Midbrain (tissue), 1 donor: ENCODE measurements at places on chromosomes 16 and 17.

- no peak for DNase-seq
Measured at GRCh38 chr17:72373910-72374741, 253.3 kb downstream of the SOX9 start.

DNA sequence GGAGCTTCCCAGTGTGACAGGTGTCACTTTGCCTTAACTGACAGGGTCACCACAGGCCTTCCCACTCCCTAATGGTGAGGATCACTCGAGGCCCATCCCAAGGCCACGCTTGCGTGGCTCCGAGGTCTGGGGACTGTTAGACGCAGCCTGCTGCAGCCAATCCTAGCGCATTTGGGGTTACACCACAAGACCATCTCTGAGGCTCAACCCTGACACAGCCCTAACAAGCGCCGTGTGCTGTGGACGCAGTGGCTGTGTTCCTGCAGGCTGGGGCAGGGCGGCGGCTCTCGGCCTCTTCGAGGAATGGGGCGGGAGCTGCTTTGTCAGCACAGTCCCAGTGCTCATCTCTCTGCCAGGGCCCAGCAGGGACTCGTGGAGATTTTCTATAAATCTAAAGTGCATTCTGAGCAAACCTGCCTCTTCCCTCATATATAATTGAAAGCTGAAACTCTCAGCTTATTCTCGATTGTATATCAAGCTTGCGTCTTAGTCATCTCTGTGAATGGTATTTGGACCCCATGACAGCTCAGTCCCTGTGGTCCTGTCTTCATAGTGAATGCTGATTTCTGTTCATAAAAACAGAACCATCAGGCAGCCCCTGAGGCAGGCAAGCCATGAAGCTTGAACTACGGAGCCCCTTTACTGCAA lies 65.8 kb upstream of the CHMP6 start:
- DNase-seq = no peak

GRCh38 chr17:2250140-2251095 lies 53.2 kb downstream of the SMG6 start:
- no peak for DNase-seq

DNA sequence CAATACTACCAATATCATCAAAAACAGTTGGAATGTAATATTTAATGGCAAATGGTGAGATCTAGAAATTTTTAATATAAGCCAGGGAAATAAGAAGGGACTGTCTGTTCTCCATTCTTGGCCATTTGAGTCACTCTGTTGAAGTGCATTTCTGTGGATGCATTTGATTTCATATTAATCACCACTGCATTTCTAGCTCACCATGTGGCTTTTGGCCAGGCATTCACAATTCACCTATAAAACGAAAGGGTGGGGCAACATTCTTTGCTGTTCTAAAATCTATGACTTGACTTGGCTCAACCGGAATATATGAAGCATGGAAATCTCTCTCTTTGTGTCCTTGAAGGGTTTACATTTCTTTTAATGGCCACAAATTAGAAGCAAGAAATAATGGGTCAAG lies 483.0 kb downstream of the SLC39A11 start:
- DNase-seq = no peak

DNA sequence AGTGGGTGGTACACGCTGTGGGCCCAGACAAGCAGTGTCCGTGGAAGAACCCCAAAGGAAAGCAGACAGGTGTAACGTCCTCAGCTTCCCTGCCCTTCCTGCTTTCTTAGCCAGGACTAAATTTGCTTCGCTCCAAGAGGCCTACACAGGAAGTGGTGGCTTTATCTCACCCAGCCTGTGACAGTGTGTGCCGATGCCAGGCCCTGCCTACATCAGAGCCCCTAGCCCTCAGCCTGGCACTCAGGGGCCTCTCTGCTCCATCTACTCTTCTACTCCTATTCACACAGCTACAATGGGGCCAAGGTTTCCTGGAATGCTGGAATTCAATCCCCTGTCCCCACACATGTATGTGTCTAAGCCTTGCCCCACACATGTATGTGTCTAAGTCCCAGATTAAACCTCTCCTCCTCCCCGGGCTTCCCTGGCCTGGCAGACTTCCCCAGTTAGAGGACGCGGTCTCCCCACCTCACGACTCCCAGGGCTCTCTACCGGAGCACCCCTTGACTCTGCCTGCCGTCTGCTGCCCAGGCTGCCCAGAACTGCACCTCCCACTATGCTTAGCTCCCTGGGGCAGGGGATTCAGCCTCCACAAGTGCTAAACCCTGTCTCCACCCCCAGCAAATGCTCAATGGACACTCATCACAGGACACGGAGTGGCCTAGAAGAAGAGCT lies 8.2 kb downstream of the PGAP3 start:
- DNase-seq = no peak

- DNase-seq = no peak
Measured at GRCh38 chr17:1423456-1424135, 23.6 kb upstream of the YWHAE start.

DNA sequence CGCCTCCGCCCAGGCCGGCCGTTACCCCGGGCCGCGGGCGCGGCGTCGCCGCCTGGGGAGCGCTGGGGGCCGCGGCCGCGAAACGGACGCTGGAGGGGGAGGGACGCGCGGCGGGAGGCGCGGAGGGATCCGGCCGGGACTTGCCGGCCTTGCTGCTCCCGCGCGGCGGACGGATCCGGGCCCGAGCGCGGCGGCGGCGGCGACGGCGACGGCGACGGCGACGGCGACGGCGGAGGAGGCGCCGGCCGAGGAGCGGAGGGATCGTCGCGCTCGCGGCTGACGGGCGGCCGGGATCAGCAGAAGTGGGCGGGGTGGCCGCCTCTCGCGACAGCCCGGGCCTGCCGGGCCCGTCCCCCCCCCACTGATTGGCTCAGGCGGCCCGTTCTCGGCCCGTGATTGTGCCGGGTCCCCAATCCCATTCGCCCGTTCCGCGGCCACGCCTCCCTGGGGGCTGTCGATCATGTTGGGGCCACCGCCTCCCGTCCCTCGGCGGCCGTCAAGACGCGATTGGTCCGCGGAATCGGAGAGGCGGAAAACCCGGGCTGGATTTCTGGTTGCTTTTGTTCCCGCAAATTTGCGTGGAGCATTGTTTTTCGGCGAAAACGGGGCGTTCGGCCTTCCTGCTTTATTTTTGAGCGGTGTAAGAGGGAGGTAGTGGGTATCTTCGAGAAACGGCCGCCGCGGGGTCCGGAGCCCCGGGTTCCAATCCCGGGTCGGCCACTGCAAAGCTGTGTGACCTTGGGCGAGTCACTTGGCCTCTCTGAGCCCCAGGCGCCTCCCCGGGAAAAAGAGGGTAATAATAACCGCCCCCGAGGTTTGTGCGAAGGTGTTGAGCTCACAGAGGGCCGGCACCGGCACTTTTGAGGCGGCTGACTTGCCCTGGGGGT lies at the start of gene ZCCHC14:
ZCCHC14 (minus strand) TSS at position 304 of the 887 bp plus-strand sequence. CDS start 786 bp downstream, outside the sequence.
- peak; percentile 99 for DNase-seq

- no peak for DNase-seq
Measured at GRCh38 chr16:48206594-48207242, 37.4 kb upstream of the LONP2 start.

DNA sequence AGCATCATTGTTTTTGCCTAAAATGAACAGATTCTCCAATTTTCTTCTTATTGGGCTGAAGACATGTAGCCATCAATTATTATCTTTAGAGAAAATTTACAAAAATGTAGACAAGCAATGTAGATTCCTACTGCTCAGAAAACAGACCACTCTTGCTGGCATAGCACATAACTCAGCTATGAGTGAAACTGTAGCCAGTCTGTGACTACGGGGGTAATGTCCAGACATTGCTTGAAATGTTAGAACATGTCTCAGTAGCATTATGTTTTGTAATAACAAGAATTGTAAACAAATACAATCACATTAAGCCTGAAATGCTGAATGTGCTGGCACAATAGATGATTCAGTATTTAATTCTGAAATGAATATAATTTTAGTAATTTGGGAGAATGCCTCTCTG lies 265.7 kb upstream of the KCNJ16 start:
- no peak for DNase-seq

DNA sequence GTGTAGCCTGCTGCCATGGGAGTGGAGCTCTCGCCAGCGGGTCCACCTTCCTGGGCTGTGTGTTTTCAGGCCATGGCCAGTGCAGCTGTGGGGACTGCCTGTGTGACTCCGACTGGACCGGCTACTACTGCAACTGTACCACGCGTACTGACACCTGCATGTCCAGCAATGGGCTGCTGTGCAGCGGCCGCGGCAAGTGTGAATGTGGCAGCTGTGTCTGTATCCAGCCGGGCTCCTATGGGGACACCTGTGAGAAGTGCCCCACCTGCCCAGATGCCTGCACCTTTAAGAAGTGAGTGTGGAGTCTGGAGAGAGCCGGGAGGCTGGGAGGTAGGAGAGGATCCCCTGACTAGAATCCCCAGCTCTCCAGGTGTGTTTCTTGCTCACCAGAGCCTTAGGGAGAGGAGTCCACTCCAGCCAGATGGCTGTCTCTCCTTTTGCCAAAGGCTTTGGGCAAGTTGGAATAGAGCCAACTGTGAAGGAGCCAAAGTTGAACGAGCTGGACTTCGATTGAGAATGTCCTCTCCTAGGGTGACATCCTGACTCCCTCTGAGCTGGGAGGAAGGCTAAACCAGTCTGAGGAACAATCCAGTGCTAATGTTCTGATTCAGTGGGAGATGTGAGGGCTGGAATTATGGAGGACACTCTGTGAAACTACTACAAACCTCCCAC lies 24.4 kb upstream of the EFCAB13 start:
- DNase-seq = no peak

GRCh38 chr17:34414339-34414738 lies 51.3 kb upstream of the CCL1 start:
- no peak for DNase-seq

- DNase-seq = no peak
Measured at GRCh38 chr17:82967268-82968032, 112.0 kb upstream of the METRNL start.

- no peak for DNase-seq
Measured at GRCh38 chr16:87956365-87957231, 5.4 kb downstream of the BANP start.

DNA sequence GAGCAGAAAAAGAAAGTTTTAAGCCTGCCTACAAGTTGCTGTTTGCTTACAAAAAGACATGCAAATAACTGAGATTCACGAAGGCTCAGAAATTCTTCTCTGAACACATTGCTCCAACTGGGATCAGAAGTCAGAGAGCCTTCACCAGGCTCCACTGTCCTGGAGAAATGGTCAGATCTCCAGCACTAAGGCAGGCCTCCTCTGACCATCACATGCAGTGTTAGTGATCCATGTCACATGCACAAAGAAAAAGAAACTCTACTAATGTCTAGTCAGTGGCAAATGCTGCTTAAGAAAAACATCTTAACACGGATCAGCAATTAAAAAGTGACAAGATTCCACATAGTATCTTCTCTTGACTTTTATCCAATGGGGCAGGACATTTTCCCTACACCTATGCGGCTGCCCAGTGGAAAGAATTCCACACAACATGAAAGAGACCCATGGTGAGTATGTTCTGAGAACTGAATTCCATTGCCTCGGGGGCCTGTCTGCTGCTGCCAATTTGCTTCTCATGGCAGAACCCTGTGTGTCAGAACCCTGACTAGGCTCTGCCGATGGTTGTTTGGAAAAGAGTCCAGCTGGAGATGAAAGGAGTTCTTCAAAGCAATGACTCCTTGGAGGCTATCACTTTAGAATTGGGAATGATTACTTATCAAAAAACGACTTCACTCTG lies 96.6 kb downstream of the HIC1 start:
- DNase-seq = no peak

DNA sequence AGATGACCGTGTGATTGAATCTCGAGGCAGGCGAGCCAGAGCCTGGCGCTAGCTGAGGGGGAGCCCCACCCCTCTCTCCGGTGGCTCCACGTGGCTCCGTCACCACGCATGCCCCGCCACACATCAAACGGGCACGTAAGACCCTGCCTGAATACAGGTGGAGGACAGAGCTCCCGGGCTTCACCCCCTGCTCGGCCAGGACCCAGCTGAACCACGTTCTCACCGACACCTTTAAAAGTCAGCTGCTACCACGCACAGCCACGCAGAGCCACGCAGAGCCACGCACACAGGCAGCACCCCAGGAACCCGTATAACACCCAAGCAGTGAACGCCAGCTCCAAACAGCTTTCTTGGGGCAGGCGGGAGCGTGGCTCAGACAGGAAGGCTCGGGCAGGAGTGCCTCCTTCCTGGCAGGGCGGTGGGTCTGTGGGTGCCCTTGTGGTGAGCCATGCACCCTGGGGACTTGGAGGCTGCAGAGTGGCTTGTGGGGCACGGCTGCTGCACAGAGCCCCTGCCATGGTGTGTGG lies 4.4 kb downstream of the TMEM204 start:
- DNase-seq = no peak

- DNase-seq = no peak
Measured at GRCh38 chr16:12145918-12146317, 169.4 kb downstream of the SNX29 start.

- DNase-seq = peak; percentile 1
Measured at GRCh38 chr16:72739577-72739976, 308.4 kb downstream of the ZFHX3 start.

GRCh38 chr17:41992576-41992975 lies 24.7 kb downstream of the DNAJC7 start:
- DNase-seq = peak; percentile 84

DNA sequence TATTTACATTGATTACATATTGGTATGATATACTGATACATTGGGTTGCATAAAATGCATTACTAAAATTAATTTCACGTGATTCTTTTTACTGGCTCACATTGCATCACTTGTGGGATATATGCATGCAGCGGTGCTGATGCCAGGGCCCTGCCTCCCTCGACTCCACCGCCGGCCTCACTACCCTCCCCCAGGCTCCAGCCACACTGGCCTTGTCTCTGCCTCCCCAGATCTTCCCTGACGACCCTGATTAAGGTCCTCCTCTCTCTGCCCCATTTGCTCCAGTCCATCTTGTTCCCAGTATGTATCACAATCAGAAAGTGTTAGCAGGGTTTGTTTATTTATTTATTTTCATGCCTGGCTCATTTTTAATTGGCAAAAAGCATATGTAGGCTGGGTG lies 306.8 kb downstream of the FOXL1 start:
- no peak for DNase-seq

DNA sequence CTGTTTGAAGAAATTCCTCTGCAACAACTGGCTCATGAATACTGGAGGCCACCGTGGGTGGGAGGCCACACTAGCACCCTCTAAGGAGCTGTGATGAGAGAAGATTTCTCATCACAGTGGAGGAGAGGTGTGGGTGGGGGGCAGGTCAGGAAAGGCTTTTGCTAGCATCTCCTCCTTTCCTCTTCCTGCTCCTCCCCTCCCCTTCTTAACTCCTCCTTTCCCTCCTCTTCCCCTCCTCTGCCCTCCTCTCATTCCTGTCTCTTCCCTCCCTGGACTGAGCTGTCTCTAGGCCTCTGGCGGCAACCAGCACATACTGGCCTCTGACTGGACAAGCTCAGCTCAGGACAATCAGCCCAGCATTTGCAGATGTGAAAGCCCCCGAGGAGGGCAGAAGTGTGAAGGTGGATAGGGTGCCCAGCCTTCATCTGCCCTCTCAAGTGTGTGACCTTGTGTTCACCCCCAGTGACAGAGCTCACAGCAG lies 19.0 kb upstream of the LHX1 start:
- no peak for DNase-seq
